EH (cell line): ENCODE measurements at places on chromosomes 3 and 15.

- peak; percentile 11 for DNase-seq
Observed at GRCh38 chr3:12869035-12869621, 27.8 kb upstream of the RPL32 start.

DNA sequence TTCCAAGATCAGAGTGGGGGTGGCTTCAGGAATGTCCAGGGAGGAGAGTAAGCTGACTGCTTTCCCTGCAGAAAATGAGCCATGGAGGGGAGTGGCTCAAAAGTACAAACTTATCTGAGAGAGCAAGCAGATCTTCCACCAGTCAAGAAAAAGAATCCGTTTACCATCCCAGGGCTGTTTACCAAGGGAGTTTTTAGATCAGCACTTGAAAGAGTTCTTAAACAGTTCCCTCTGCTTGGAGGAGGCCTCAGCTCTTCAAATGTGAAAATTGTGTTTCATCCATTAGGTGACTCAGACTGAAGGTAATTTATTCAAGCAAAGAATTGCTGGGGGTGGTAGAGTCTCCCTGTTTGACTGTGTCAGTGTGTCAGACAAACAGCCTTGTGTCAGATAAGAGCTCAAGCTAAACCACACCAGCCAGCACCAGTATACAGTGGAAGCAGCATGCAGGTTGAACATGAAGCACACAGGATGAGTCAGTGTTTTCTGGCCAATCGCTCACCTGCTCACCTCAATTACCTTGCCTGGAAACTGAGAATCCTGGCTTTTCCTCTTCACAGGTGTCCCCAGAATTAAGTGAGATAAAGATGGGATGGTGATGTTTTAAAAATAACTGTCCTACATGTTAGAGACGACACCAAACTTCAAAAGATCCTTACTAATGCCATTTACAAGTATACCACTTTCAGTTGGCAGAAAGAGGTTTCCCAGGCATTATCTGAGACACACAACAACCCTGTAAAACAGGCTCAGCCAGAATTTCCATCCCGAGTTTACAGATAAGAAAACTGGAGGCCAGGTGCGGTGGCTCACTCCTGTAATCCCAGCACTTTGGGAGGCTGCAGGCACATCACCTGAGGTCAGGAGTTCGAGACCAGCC is 21.7 kb downstream of the SH3BP5 start:
- peak; percentile 64 for DNase-seq

- no peak for DNase-seq
Observed at GRCh38 chr3:54424292-54424691, 301.9 kb downstream of the CACNA2D3 start.

DNA sequence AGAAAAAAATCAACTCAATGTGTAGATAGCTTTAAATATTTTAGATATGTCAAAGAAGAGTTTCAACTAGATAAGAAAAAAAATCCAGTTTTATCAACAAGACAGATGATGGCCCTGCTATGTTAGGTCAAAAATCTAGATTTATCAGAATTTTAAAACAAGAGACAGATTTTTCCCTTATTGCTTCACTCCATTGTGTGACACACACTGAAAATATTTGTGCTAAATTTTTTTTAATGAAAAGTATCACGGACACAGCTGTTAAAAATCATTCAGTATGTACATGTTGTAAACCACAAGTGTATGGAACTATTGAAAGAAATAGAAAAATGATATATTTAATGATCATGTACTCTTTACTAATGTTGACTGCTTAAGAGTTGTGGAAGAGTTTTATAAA is 43.6 kb downstream of the FOXB1 start:
- DNase-seq, result peak; percentile 6

DNA sequence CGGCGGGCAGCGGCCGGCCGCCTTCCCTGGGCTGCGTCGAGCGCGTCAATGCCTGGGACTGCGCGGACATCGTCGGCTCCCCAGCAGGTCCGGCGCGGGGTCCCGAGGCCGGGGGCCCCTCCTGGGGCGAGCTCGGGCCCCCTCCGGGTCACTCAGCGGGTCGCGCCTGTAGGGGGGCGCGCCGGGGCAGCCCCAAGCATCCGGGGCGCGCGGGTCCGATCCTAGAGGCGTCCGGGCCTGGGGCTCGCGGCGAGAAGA is 725 bp downstream of the TLE3 start:
- no peak for DNase-seq

- DNase-seq, result no peak
Observed at GRCh38 chr15:90581771-90582352, 52.1 kb downstream of the CRTC3 start.

GRCh38 chr3:189967254-189967865 is 153.3 kb downstream of the P3H2 start:
- peak; percentile 64 for DNase-seq

DNA sequence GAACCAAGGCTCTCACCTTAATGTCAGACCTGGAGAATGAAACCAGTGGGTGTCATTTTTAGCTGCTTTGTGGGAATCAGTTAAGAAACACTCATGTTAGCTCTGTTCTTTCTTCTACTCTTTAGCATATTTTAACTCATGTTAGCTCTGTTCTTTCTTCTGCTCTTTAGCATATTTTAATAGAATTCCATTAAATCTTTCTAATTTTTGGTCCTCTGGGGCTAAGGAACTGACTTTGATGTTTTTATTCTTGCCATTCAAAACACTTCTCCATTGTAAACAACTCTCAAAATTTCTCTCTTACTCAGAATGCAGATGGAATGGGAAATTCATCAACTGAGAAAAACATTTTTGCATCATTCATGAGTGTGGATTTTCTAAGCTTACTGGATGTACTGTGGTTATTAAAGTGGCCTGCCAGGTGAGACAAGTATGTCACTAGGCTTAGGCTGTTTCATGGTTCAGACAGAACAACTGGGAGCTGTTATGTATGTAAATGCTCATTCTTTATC is 680.6 kb downstream of the ROBO2 start:
- DNase-seq, result no peak

- DNase-seq, result no peak
Observed at GRCh38 chr15:78763796-78764241, 47.4 kb downstream of the ADAMTS7 start.

DNA sequence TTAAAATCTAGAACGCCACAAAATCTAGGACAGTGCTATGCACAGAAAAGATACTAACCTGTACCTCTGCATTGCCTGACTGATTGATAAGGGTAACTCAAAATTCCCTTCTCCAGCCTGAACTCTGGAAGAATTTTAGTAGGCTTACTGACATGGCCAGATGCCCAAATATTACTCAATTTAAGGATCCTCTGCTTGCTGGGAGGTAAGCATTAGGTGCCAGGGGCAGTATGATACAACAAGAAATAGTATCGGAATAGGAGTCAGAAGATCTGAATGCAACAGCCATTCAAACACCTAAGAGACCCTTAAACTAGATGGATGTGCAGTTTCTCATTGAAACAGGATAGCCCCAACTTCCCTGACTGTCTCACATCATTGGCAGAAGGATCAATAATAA is 45.4 kb downstream of the CERS3 start:
- no peak for DNase-seq

DNA sequence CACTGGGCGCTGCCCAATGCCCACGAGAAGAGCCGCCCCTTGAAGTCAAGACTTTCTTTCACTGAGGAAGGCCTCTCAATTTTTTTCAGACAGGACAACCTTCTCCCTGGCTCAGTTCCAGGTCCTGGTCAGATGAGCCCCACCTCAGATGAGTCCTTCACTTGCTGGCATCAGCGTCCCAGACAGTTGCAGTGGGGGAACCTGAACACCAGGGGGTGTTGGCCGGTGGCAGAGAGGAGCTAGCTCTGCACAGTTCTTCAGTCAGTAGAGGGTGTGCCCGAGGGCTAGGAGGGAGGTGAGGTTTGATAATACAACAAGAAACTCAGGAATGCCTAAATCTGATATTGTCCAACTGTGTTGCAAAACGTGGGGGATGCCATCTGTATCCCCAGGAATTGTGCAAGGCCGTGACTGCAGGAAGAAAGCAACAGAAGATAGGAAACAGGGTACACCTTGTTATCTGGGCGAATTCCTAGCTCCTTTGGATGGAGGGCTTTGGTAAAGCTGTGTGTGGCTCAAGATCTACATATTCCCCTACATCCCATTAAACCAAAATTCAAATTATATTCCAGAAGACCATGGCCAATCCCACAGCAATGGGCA is 34.3 kb downstream of the CCR3 start:
- peak; percentile 17 for DNase-seq
